ENCODE measurements at places on chromosomes 4 and X.

DNA sequence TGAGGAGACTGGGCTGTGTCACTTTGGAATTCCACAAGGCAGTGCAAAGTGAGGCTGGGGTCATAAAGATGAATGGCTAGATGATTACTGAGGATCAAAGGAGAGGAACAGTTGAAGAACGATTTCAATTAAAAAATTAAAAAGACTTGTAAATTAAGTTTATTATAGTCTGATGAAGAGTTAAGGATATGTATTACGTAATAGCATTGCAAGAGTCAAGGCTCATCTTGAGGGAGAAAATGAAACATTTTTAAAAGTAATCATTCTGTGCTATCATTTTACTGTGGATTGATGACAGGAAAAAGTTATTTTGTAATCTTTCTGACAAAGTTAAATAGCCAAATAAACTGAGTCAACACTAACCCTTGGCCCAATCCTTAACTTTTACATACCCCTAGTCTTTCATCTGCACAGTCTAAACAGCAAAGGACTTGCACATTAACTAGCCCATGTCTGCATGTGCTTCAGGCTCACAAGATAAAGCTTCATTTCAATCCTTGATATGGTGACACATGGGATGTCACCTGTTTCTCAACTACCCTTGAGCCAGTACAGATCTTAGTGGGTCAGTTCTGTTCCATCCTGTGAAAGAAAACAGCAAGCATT is 465.5 kb upstream of the CTSO start:
- DNase-seq: no peak

GRCh38 chr4:27442146-27442545 is 581.5 kb downstream of the STIM2 start:
- no peak for DNase-seq

- DNase-seq: no peak
These were observed 80.4 kb downstream of the CT47B1 start for GRCh38 chrX:120795301-120795700.

GRCh38 chrX:49308604-49309269 is 5.3 kb downstream of the GAGE10 start:
- no peak for DNase-seq

GRCh38 chr4:156413239-156414135 is 459.8 kb upstream of the CTSO start:
- no peak for DNase-seq

- DNase-seq: no peak
These were observed 32.7 kb downstream of the TMSB4X start for GRCh38 chrX:13007519-13008188.

GRCh38 chr4:85798012-85798770 is 323.2 kb downstream of the ARHGAP24 start:
- no peak for DNase-seq

GRCh38 chr4:140271553-140271952 is 101.9 kb upstream of the SCOC start:
- DNase-seq: no peak
